Activated CD4-positive, alpha-beta T cell treated with anti-CD3 and anti-CD28 coated beads, Interleukin-2, amount 50 U/mL, for 24 hours (primary cell): ENCODE measurements at places on chromosomes 7 and 10.

GRCh38 chr10:90723416-90724068 lies 134.3 kb downstream of the HTR7 start:
- DNase-seq = no peak

DNA sequence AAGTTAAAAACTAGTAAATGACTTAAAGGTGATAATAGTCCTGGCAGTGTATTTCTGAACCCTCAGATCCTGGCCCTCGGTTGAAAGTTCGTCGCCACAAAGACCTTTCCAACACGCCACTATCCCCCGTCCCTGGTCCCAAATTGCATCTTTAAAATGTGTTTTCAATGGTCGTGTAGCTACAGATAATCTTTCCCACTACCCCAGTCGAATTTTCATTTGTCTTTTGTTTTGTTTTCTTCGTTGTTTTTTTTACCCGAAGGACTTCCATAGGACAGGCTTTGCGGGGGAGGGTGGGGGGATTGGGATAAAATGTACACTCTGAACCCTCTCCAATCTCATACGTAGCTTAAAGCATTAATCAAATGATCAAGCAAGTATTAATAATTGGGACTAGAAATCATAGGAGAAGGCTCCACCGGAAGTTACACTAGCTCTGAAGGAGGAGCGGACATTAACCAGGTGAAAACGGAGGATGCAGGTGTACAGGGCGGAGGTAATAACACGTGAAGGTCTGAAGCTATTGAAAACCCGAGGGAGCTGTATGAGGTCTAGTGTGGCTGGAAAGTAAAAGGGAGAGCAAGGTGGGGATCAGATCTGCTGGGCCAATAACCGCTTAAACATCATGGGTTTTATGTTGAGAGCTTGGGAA lies 32.8 kb upstream of the PHF14 start:
- DNase-seq = no peak

GRCh38 chr10:124101351-124101750 lies 8.0 kb upstream of the CHST15 start:
- DNase-seq = no peak

- no peak for DNase-seq
Observed at GRCh38 chr7:155908385-155908784, 96.1 kb upstream of the SHH start.
